ENCODE measurements at places on chromosomes 1 and 21.

GRCh38 chr1:34163792-34164731 is 968 bp downstream of the CSMD2 start:
- no peak for DNase-seq

DNA sequence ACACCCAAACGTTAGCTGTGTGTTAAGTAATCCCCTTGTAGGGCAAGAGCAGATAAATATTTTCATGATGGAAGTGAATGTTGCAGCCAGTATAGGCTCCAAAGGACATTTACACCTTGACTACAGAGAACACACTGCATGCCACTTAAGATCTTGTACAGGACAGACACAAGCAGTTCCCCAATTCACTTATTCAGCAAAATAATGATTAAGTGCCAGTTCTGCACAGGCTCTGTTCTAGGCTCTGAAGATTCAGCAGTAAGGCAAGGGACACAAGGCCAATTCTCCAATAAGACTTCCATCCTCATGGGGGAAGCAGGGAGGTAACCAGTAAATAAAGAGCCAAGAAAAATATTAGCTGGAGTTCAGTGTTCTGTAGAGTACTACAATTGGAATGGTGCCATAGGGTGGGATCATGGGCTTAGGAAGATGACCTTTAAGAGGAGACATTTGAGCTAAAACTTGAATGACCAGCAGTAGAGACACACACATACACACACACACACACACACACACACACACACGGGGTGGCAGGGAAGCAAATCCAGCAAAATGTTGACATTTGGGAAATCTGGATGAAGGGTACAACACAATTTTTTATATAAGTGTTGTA is 199.9 kb upstream of the JUN start:
- DNase-seq = no peak

DNA sequence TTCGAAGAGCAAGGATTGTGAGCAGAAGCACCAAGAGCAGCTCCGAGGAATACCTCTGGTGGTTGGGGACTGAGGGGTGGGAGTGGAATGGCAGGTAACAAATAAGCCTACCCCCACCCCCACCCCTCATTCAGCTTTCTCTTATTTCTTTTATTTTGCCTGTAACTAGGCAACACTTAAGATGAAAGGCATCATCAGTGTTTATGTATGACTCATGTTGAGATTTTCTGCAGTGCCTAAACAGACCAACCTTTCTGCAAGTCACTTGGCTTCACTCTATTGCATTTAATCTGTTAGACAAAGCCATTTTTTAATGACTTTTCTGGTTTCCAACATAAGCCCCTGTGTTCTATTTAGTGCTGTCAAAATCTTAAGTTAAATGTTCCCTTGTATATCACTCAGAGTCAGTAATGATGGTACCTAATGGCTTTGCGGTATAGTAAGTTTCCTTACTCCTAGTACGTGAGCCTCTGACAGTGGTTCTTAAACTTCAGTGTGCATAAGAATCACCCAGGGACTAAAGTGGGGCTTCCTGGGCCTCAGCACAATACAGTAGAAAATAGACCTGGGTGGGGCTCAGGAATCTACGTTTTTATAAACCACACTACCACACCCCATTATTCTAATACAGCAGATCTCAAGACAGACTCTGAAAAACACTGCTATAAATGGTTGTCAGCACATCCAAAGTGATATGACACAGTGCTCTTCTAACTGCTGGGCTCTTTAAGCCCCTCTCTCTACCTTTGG is 19.9 kb downstream of the CASQ2 start:
- no peak for DNase-seq

DNA sequence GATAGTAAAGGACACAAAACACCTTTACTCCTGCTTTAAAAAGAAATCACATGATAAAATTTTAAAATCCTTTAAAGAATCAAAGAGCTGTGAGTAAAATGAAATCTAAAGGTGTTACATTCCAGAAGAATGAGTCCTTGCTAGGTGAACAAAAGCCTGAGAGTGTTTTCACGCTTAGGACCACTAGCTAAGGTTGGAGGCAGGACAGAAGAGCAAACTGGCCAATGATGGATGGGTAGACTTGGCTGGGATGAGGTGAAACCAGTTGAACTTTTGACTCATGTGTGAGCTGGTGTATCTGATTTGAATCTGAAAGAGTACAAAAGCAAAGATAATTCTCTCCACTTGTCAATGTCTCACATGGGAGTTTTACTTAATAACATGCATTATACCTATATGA is 35.1 kb downstream of the CATSPERE start:
- no peak for DNase-seq

GRCh38 chr1:153001382-153001781 is at the start of gene SPRR3:
TSS of gene SPRR3 (plus strand) at chr1:153001749. CDS start at chr1:153003021, 1,272 bp downstream.
- no peak for DNase-seq

Measured in osteoblast (primary cell).